ENCODE measurements at places on chromosomes 5 and 9.

- H3K27ac ChIP-seq = no peak overlapping the region
- H3K36me3 ChIP-seq = no peaks in the 10 kb centered on the region
- H3K4me3 ChIP-seq = no peak overlapping the region
- DNase-seq = no peak
- H3K27me3 ChIP-seq = no peaks in the 10 kb centered on the region
These were observed 63.3 kb upstream of the DAPK1 start for GRCh38 chr9:87434366-87434765.

- H3K27me3 ChIP-seq = peaks cover 8% of the 10 kb centered on the region
- no peak overlapping the region for H3K4me3 ChIP-seq
- H3K4me1 ChIP-seq = peaks cover 10% of the 10 kb centered on the region
- H3K27ac ChIP-seq = no peak overlapping the region
- no peaks in the 10 kb centered on the region for H3K36me3 ChIP-seq
These were observed 27.2 kb downstream of the TMOD1 start for GRCh38 chr9:97528529-97529230.

DNA sequence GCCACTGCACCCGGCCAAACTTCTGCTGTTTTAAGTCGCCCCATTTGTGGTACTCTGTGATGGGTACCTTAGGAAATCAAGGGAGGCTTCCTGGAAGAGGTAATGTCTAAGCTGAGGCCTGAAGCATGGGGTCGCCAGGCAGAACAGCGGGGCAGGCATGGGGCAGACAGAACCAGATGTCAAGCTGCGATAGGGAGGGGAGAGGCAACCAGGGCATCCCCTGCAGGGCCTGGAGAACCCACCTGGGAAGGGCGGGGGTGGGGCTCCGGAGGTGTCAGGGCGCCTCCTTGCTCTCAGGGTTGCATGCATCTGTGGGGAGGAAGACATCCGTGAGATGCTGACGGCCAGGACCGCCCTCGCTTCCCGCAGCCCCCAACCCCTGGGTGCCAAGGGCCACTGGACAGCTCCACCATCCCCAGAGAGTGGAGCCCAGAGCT, 2.8 kb downstream of the LCN15 start:
- no peaks in the 10 kb centered on the region for H3K36me3 ChIP-seq
- no peak for DNase-seq
- H3K27ac ChIP-seq = no peak overlapping the region
- H3K27me3 ChIP-seq = no peaks in the 10 kb centered on the region

GRCh38 chr5:11602298-11602697, 301.9 kb downstream of the CTNND2 start:
- H3K36me3 ChIP-seq = no peaks in the 10 kb centered on the region
- no peak overlapping the region for H3K4me3 ChIP-seq
- H3K4me1 ChIP-seq = no peaks in the 10 kb centered on the region
- peaks cover 4% of the 10 kb centered on the region for H3K27me3 ChIP-seq

DNA sequence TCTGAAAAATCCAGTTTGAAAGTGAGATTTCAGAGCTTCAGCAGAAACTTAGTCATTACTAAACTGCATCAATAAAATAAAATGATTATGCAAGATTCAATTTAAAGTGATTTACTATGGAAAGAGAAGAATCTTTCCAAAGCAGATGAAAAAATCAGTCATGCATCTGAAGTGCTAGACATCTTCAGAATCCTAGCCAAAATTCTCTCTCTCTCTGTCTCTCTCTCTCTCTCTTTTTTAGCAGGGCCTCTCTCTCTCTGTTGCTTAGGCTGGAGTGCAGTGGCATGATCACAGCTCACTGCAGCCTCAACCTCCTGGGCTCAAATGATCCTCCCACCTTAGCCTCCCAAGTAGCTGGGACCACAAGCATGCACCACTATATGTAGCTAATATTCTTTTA, 18.2 kb upstream of the UBLCP1 start:
- H3K27ac ChIP-seq = no peak overlapping the region
- H3K4me1 ChIP-seq = peaks cover 18% of the 10 kb centered on the region
- DNase-seq = no peak
- no peak overlapping the region for H3K4me3 ChIP-seq
- H3K27me3 ChIP-seq = peaks cover 13% of the 10 kb centered on the region
- H3K36me3 ChIP-seq = no peaks in the 10 kb centered on the region

DNA sequence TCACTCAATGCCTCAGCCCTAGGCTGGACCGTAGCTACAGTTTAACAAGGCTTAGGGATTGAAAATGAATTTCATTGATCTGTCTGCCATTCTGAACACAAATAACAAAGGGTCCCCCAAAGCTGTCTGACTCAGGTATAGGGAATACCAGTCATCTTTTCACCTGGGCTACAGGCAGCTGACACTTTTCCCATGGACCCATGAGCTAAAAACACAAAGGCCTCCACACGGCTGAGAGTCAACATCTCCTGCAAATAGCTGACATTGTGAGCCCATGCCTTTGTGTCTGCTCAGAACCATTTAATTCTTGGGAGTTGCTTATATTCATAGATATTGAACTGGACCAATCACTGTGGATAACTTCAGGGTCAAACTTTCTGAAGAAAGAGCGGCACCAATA, 121.1 kb upstream of the SLIT3 start:
- no peak overlapping the region for H3K27ac ChIP-seq
- no peaks in the 10 kb centered on the region for H3K36me3 ChIP-seq
- peaks cover 5% of the 10 kb centered on the region for H3K27me3 ChIP-seq
- H3K4me1 ChIP-seq = no peaks in the 10 kb centered on the region
- H3K4me3 ChIP-seq = no peak overlapping the region

DNA sequence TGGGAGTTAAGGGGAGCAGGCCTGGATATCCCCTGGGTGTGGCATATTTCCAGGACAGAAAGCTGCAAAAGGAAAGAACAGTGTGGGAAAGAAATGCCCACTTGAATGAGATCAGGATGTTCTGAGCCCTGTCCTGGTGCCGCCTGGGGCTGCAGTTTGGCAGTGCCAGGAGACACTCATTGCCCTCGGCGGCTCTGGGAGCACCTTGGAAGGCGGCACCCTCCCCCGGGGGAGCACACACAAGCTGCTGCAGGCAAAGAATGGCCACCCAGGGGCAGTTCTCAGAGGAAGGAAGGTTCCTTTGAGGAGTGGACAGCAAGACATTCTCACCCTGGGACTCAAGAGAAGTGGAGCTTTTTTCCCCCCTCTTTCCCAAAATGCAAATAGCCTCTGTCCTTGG, 305.3 kb downstream of the NTRK2 start:
- H3K36me3 ChIP-seq = no peaks in the 10 kb centered on the region
- peaks cover 20% of the 10 kb centered on the region for H3K27me3 ChIP-seq
- no peak for DNase-seq

- no peak overlapping the region for H3K4me3 ChIP-seq
- peaks cover 3% of the 10 kb centered on the region for H3K4me1 ChIP-seq
- DNase-seq = no peak
- no peak overlapping the region for H3K27ac ChIP-seq
These were observed 57.0 kb downstream of the C9orf153 start for GRCh38 chr9:86202338-86202882.

- H3K4me3 ChIP-seq = no peak overlapping the region
- no peaks in the 10 kb centered on the region for H3K4me1 ChIP-seq
- no peaks in the 10 kb centered on the region for H3K36me3 ChIP-seq
- DNase-seq = no peak
- no peaks in the 10 kb centered on the region for H3K27me3 ChIP-seq
- H3K27ac ChIP-seq = no peak overlapping the region
These were observed 96.1 kb downstream of the FBN2 start for GRCh38 chr5:128441941-128442350.

DNA sequence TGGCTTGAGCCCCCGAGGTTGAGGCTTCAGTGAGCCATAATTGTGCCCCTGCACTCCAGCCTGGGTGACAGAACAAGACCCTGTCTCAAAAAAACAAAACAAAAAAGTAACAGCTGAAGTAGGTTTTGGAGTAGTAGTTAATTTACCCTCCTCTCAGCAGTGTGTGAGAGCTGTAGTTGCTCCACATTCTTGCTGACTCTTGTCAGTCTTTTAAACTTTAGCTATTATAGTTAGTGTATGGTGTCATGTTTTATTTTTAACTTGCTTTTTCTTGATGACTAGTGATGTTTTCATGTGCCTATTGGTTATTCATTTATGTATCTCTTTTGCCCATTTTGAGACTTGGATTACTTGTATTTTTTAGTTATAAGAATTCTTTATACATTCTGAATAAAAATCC, 52.9 kb upstream of the DHFR start:
- no peaks in the 10 kb centered on the region for H3K27me3 ChIP-seq
- H3K27ac ChIP-seq = no peak overlapping the region
- H3K4me3 ChIP-seq = no peak overlapping the region
- DNase-seq = no peak
- peaks cover 9% of the 10 kb centered on the region for H3K36me3 ChIP-seq

DNA sequence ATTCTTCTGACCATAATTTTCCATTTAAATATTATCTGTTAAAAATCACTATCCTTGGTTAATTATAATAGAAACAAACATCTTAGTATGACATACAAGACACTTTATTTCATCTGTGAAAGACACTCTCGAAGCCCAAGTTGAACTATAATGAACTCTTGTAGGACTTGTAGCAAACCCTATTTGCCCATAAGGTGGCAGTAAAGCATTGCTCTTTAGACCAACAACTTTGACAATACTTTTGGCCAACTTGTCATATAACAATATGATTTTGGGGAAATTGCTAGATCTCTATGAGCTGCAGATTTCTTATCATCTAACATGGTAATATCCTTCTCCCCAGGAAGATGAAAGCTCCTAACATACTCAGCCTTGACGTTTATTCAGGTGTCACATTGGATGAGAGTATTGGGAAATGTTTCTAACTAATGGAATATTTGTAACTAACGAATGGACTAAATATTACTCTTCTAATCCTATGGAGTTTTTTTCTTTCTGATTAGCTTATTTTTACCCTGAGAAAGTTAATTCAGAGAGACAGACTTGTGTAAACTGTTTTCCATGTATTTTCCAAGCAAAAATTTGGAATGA, 11.0 kb downstream of the SPINK14 start:
- no peak for DNase-seq
- no peak overlapping the region for H3K4me3 ChIP-seq
- peaks cover 35% of the 10 kb centered on the region for H3K27me3 ChIP-seq
- H3K4me1 ChIP-seq = peaks cover 2% of the 10 kb centered on the region
- H3K36me3 ChIP-seq = no peaks in the 10 kb centered on the region
- H3K27ac ChIP-seq = no peak overlapping the region

DNA sequence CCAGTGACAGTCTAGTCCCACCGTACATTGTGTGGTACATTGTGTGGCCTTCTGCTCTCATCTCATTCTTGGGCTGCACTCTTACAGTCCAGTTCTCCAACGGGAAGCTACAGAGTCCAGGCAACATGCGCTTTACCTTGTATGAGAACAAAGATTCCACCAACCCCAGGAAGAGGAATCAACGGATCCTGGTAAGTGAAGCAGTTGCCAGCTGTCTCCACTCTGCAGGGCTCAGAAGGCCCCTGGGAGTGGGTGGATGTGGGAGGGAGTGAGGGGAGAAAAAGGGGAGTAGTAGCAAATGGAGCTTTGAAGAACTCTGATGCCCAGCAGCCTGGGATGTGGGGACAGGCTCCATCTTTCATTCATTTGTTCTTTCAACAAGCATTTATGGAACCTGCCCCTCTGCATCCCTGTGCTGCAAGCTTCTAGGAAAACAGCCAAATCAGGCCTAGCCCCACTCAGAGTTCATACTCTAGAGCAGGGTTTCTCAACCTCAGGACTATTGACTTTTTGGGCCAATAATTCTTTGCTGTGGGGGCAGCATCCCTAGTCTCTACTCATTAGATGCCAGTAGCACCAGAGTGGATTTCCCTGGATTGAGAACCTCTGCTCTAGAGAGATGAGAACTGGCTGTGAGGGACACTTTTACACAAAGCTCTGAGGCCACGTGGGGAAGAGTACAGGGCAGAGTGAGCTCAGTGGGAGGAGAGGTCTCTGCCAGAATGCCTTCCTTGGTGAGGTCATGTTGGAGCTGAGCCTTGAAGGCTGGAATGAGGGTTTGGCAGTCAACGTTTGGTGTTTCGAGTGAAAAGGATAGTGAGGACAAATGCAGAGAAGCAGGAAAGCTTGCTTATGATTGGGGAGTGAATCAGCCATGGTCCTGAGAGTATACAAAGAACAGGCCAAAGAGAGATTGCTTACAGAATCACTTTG, 1.1 kb downstream of the POLR1E start:
- H3K4me1 ChIP-seq = peaks cover 28% of the 10 kb centered on the region
- peak overlapping the region; percentile 92 for H3K27ac ChIP-seq
- H3K27me3 ChIP-seq = peaks cover 2% of the 10 kb centered on the region
- peak overlapping the region; percentile 98 for H3K4me3 ChIP-seq
- DNase-seq = no peak

GRCh38 chr9:13140843-13141592, 138.5 kb downstream of the MPDZ start:
- H3K4me3 ChIP-seq = no peak overlapping the region
- peaks cover 4% of the 10 kb centered on the region for H3K36me3 ChIP-seq
- no peak overlapping the region for H3K27ac ChIP-seq
- no peaks in the 10 kb centered on the region for H3K27me3 ChIP-seq

DNA sequence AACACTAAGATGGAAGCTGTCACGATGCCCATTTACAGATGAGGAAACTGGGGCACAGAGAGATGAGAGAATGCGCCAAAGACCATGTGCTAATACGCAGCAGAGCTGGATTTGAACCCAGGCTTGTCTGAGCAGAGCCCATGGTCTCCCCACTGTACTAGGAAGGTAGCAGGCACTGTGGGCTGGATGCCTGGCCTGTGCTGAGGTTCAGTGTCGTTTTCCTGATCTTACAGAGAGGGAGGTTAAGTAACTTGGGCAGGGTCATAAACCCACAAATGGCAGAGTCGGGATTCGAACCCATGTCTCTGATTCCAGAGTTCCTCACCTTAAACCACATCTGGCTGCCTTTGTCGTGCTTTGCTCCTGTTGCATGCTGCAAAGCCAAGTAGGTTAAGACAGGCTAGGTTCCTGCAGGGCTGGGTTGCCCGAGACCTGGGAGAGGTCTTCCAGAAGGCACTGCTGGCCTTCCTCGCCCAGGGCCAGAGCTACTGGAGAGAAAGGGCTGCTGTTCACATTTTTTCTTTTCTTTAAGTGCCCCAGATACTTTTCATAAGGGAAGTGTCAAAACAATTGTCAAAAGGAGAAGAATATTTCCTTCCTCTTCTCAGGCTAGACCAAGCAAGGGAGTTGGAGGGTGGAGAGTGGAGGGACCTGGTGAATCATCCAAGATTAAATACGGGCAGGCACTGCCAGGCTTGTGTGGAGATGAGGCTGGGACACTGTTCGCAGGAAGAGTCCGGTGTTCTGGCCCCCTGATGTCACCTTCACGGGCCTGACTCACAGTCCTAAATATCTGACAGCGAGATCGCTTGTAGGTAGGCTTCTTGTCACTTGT, 3.2 kb downstream of the NEK6 start:
- H3K4me3 ChIP-seq = peak overlapping the region; percentile 34
- H3K4me1 ChIP-seq = peaks cover 58% of the 10 kb centered on the region
- no peaks in the 10 kb centered on the region for H3K36me3 ChIP-seq
- no peaks in the 10 kb centered on the region for H3K27me3 ChIP-seq
- DNase-seq = no peak

- H3K27me3 ChIP-seq = peaks cover 15% of the 10 kb centered on the region
- no peaks in the 10 kb centered on the region for H3K36me3 ChIP-seq
- H3K27ac ChIP-seq = no peak overlapping the region
- no peak overlapping the region for H3K4me3 ChIP-seq
These were observed 21.2 kb upstream of the OLFM1 start for GRCh38 chr9:135066291-135066690.

GRCh38 chr5:1888541-1889251, 6.0 kb upstream of the IRX4 start:
- DNase-seq = peak; percentile 42
- no peak overlapping the region for H3K4me3 ChIP-seq
- H3K36me3 ChIP-seq = no peaks in the 10 kb centered on the region
- H3K4me1 ChIP-seq = no peaks in the 10 kb centered on the region
- no peak overlapping the region for H3K27ac ChIP-seq
- peaks cover 41% of the 10 kb centered on the region for H3K27me3 ChIP-seq

Data from natural killer cell treated with Interleukin-12 subunit alpha and Interleukin-12 subunit beta and Interleukin-15 and Interleukin-18, amount 100 ng/mL, for 72 hours (primary cell).